ENCODE measurements at places on chromosomes 2 and 18. TPM values are rescaled to one million over a fixed set of nuclear protein-coding genes. Genes with fewer than 3 reads are reported as not detected.

The GLI2 gene
- total RNA-seq = 3.2 TPM

The CCL20 gene
- total RNA-seq = not detected

The IL1R1 gene
- 105 TPM for total RNA-seq

The CPS1 gene
- 20.9 TPM for total RNA-seq

The TRPM8 gene
- total RNA-seq = 0.29 TPM

The DTYMK gene
- total RNA-seq = 70.8 TPM

The MC5R gene
- not detected for total RNA-seq

The LRRC30 gene
- total RNA-seq = not detected

Measured in smooth muscle cell of trachea (primary cell).